ENCODE measurements at places on chromosomes 2 and 18.

GRCh38 chr2:190683802-190684201, 34.9 kb downstream of the NAB1 start:
- DNase-seq, result no peak

DNA sequence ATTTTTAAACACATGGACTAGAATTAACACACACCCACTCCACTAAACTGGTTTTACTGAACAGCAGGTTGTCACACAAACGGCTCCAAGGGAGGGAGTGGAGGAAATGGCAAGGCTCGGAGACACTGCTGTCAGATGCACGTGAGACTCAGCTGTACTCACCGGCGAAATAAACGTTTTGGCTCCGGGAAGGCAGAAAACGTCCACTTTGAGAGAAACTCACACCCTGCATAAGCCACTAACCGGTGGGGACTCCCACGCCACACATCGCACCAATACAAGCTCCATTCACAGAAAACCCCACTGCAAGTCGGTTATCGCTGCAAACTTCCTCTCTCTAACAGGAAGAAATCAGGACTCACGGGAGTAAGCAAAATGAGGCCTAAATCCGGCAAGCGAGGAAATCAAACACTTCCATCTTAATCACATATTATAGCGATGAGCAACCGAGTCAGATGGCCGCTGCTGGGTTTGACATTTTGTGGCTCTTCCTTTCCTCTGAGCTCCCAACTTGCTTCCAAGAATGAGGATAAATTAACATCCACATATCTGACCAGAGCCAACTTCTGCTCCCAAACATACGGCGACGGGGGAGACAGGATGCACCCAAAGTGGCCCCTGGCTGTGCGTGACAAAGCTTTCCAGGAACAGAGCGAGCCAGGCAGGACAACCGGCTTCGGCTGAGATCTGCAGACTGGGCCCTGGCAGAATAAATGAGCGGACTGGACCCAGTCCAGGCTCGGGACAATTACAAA, 63.5 kb downstream of the HDAC4 start:
- no peak for DNase-seq

DNA sequence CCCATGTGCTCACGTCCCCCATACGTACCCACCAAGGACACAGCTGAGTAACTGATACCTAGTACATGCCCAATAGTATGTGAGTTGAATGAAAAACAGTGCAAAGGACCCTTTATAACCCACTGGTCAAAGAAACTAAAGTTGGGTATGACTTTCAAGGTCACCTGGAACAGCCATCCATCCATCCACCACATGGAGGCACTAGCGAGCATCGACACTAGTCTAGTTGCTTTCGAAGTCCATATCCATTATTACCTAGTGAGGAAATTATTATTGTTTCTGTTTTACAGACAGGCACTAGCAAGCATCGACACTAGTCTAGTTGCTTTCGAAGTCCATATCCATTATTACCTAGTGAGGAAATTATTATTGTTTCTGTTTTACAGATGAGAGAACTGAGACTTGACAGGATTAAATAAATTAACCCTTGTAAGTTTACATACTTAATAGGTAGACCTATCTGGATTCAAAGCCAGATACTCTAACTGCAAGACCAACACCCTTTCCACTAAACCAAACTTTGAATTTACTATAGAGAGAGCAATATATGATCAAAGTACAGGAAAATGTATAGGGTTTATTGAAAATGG, 233.7 kb downstream of the METTL4 start:
- DNase-seq, result peak; percentile 26

DNA sequence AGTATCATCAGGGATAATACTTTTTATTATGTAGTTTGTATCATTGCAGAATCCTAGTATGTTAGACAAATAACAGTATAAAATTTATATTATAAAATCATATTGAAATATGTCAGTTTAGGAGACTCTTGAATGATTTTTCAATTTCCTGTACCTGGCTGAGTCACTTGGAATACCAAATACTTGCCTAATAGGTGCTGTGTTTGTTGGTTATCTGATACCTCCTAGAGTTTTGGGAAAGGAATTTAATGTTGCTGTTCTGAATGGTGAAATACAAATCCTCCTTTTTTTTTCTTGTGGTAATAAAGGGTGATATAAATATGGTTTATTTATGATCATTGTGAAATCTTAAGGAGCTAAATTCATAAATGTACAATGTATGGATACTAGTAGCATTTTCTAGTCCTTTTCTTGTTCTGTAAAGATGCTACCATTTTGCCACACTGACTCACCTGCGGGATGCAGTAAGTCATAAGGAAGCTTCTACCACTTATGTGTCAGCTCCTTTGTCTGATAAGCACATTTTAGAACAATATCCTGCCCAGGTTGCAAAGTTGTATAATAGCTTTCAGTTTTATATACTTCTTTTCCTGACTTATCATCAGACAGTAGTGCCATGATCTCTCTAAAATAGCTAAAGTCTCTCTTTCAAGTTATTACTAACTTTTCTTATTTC, 465.5 kb downstream of the XIRP2 start:
- no peak for DNase-seq

DNA sequence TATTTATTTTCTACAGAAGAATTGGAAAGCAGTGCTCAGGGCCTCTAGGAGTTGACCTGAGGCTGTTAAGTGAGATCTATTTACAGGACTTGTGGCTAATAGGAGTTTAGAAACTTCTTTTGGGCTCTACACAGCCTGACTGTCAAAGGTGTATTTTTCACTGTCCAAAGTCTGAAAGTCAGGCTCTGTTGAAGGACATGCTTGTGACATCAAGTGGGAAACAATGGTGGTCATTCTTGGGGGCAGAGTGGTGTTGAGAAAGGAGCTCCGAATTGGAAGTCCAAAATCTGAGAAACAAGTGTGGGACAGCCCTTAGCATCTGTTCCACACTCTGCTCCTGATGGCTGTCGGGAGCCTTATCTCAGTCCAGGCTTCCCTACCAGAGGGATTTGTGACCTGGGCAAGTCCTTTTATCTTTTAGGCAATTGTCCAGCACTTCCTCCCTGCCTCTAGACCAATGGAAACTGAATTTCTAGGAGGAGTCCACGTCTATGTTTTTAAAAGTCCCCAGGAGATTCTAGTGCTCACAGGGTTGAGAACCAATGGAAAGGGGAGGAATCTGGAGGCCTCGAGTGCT, 76.4 kb downstream of the LIPG start:
- no peak for DNase-seq

DNA sequence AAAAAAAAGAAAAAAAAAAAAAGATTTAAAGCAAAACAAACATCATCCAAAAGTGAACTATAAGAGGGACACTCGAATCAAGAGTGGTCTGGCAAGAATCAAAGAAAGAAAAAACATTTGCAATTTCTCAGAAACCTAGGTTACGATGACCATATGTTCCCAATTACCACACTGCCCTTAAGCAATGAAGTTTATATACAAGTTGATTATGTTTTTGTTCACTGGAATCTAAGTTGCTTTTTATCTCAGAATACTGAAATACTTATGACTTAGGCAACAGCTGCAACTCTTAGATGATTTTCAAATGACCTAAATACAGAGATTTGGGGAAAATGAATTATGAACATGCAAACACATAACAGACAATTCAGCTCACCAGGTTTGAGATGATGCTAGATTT, 597.1 kb upstream of the CHAC2 start:
- no peak for DNase-seq

DNA sequence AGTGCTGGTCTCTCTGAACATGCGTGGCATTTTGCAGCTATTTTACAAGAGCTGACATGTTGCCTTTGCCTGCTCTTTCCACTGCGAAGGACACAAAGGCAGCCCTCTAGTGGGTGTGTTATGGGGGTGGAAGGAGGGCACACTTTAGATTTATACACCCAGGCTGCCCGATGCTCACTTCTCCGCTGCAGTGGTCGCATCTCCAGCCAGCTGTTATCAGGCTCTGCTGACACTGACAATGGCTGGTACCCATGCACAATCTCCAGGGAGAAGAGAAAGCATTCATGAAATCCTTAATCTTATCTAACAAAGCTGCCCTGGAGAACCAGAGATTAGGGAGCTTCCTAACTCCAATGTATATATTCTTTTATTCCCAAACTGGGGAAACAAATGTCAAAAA, 113.5 kb downstream of the EPHA4 start:
- DNase-seq, result no peak

DNA sequence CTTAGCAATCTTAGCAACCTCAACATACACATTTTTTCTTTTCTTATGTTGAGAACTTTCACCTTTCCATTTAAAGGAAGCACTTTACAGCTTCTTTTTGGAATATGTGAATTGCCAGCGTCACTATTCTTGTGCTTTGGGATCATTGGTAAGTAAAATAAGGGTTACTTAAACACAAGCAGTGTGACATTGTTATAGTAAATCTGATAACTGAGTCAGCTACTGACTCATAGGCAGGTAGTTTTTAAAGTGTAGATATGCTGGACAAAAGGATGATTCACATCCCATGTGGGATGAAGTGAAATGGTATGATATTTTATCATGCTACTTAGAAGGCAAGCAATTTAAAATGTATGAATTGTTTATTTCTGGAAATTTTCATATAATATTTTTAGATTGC, 637.2 kb downstream of the DCDC2C start:
- DNase-seq, result no peak

DNA sequence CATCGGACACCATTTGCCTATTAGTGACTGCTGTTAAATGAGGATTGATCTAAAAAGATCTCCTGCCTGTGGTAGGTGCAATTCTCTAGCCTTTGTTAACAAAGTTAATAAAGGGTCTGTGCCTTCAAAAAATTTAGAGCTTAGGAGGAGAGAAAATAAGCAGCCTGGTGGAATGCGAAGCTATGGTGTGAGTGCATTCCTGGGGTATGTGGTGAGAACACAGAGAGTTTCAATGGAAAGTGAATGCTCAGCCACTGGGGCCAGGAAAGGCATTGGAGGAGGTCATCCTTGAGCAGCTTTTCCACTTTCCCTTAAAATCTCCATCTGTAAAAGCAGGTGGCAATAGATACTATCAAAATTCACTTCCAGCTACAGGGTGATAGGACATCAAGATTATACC, 331.2 kb upstream of the LRATD1 start:
- DNase-seq, result no peak

DNA sequence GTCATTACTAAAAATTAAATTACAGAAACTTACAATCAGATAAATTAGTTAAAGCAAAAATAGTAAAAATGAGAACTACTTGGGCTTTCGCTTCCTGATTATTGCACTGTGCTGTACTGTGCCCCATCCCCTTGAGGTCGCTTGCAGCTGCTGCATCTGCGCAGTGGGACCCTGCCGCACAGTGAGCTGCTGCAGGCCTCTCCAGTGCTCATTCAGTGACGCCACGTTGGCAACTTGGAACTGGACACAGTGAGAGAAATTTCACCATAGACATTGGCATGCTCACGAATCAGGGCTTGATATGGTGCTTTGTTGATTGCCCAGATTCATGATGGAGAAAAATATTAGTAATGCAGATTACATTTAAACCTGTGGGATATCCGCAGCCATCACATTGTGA, 290.8 kb upstream of the MYT1L start:
- no peak for DNase-seq

DNA sequence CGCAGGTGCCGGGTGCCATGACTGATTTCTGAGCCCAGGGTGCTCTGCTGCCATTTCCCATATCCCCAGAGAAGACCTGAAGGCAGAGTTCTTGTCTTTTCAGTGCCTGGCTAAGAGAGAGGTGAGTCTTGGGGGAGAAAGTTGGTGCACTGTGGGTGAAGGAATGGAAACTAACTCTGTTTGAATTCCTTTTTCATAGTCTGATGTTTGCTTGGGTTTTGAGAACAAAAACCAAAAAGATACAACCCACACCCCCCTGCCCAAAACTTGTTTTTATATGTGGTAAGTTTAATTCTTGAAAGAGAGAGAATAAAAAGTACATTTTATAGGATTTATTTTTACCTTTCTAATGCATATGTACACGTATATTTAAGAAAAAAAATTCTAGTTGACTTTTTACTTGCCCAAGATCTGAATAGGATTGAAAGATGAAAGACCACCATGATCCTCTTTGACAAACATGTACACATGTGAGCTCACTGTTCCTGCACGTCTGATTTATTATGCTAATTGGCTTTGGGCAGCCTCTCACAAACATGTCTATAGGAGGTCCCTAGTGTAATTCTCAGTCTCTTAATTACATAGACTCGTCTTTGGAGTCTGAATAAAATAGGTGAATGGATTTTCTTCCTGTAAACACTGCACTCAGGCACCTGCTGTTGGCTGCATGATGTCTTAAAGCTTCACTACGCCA, 46.3 kb downstream of the ARL4C start:
- DNase-seq, result no peak

- DNase-seq, result no peak
These were observed 501.5 kb downstream of the ERBB4 start for GRCh38 chr2:212037062-212037461.

DNA sequence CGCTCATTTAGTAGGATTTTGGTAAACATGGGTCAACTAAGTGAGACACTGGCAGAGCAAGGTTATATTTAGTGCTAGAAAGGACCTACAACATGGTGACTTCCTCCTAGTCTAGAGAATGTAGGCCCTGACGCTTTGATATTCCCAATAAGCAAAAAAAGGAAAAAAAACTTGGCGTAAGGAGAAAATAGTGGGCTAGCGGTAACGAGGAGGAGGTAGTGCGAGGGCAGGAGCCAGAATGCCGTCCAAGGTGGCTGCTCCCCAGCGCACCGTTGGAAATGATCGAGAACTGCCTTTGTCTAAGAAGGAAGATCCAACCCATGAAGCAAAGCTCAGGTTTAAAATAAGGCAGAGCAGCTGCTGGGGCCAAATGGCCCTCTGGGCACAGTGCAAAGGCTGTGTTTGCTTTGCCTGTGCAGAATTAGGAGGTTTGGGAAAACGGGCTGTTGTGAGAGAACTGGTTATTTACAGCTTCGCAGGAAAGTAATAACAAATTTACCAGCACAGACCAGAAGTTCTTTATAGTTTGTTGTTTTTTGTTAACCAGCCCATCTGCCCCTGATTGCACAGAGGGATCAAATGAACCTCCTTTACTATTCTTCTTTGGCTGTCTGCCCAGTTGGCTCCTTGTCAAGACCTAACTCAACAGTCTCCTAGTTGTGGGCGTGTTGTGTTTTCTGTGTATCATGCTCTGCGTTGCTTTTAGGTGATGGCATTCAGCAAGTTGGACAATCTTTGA, 86.6 kb downstream of the ITGB1BP1 start:
- no peak for DNase-seq

GRCh38 chr2:128736046-128736688, 417.5 kb upstream of the HS6ST1 start:
- no peak for DNase-seq

GRCh38 chr18:23114171-23114881, 21.0 kb upstream of the CABLES1 start:
- DNase-seq, result no peak

- DNase-seq, result no peak
These were observed 16.7 kb upstream of the MSGN1 start for GRCh38 chr2:17799301-17800120.

GRCh38 chr18:31586616-31587015, 5.1 kb upstream of the TTR start:
- DNase-seq, result no peak

- no peak for DNase-seq
These were observed 66.9 kb downstream of the CIB4 start for GRCh38 chr2:26574066-26574899.
